Stimulated activated CD4-positive, alpha-beta T cell treated with anti-CD3 and anti-CD28 coated beads, Interleukin-15, amount 100 ng/mL, for 1 hour (primary cell): ENCODE measurements at places on chromosomes 3 and 15.
A peak's percentile ranks its signal among the peaks of the same experiment; 100 is the strongest.

DNA sequence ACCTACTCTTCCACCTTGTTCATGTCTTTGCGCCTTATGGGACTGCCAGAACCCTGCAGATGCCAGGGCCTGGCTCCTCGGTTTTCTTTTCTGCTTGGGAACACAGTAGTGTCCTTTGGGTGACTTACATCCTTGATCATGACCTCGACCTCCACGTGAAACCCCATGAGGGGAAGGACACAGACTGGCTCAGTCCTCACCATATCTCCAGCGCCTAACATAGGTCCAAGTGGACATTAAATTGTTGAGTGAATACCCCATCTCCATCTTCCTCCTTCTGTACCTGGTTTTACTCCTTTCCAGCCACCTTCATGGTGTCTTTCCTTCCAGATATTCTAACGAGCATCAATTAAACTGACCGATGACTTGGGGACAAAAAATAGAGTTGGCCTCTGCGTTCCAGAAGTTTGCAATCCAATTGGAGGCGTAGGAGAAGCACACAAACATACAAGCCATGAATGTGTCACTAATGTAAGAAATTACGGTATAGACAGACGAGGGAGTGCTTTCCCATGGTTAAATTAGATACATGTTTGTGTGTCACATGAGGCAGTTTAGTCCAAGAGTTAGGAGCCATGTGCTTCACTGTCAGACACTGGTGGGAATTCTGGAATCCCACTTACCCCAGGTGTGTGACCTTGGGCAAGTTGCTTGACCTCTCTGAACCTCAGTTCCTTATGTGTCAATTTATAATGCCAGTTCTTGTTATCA lies 907 bp upstream of the HERC1 start:
- DNase-seq, result no peak

DNA sequence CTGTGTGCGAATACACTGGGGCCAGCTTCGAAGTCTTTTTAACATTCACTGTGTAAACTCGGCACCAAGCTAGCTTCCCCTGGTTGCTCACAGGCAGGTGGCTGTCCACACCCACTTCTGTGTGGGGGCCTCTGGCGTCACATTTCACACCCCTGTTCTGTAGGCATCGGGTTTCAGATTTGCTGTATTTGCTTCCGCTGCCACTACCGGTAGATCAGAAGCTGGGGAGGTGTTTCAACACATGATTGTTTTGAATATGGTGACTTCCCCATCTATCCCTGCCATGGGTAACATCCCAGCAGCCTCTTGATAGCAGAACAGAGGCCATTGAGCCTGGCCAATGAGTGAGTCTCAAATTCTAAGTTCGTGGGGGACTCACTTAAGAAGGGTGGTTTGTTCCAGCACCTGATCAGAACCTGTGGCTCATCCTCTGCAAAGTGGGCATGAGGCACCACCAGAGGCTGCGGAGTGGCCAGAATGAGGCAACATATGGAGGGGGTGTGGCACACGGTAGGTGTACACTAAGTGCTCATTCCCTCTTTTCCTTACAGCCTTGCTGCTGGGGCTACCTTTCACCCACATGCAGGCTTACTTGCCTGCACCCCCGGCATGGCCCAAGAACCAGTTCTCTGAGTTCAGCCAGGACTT lies 61.5 kb downstream of the IQSEC1 start:
- DNase-seq, result peak; percentile 62

DNA sequence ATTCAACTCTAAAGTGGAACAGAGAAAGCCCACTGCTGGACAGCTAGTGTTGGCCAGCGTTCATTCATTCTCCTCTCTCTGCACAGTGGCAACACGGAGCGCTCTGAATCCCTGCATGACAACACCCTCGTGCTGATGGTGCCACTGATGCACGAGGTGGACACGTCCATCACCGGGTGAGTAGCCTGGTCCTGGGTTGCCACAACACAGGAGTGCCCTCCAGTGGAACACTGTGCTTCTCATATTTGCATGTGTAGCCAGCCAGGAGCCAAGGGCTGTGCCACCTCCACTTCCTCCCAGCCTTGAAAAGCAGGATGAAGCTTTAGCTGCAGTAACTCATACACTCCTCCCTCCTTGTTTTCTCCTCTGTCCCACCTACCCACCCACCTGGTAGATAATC lies 120.0 kb upstream of the CTDSPL start:
- DNase-seq, result no peak

DNA sequence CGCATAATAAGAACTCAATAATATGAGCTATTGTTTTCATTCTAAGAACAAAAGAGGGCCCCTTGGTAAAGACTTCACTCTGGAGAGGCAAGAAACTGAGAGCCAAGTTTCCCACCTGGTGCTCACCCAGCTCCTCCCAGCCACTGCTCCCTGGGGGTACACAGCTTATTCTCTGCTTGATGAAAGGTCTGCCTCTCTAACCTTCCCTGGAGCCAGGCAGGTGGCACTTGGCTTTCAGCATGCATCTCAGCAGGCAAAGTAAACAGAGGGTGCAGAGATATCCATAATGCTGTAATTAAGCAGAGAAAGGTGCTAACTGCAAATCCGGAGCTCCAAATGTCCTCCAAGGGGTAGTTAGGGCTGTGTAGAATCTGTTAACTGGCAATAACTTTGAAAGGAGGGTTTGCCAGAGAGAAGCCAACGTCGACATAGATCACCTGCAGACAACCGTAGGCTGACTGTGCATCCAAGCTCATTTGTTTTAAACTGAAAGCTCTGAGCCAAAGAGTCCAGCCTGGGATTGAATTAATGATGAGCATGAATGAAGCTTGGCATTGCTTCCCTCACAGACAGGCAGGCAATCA lies 159.6 kb upstream of the PROK2 start:
- no peak for DNase-seq

- no peak for DNase-seq
Measured at GRCh38 chr3:34957677-34958076, 681.6 kb upstream of the ARPP21 start.

GRCh38 chr3:52845157-52845556 lies 10.3 kb upstream of the MUSTN1 start:
- no peak for DNase-seq

- DNase-seq, result no peak
Measured at GRCh38 chr15:52247461-52247860, 48.1 kb downstream of the MYO5C start.

GRCh38 chr3:126347543-126348161 lies 9.6 kb downstream of the KLF15 start:
- DNase-seq, result no peak

GRCh38 chr3:173943264-173943663 lies 545.7 kb downstream of the NLGN1 start:
- no peak for DNase-seq

GRCh38 chr3:20769430-20769829 lies 583.4 kb upstream of the SGO1 start:
- DNase-seq, result no peak

DNA sequence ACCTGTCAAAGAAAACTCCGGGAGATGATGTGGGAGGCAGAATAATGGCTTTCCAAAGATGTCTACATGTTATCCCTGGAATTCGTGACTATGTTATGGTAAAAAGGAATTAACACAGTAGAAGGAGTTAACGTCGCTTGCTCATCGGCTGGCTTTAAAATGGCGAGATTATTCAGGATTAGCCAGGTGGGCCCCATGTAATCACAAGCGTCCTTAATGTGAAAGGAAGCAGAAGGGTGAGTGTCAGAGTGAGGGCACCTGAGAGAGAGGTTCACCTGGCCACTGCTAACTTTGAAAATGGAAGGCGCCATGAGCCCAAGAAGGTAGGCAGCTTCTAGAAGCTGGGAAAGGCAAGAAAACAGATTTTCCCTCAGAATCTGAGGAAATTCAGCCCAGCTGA lies 557.2 kb downstream of the EPHB1 start:
- DNase-seq, result no peak

- DNase-seq, result no peak
Measured at GRCh38 chr3:46010519-46011113, 15.0 kb upstream of the FYCO1 start.

DNA sequence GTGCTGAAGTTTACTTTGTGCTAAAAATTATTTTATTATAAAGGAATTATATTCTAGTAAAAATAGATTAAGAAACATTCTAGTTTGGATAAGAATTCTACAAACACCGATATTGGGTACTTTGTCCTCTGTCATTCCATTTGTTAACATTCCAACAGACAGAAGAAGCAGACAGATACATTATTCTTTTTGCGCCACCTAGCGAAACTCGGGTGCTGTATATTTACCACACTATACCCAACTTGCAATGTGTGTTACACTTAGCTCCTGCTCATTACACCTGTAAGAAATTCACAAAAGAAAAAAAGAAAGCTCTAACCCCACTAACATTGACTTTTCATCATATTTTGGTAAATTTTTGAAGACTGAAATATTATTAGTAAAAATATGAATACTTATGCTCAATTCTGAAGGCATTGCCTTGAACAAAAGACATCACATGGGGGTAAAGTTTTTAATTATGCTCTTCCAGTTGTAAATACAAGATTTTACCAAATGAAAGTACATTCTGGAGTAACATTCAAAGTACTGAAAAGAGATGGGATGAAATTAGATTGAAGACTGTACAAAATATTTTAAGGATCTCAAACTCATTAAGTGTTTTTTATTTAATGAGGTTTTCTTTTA lies 136.5 kb upstream of the MLF1 start:
- DNase-seq, result no peak

- no peak for DNase-seq
Measured at GRCh38 chr15:48880070-48880634, 2.2 kb downstream of the EID1 start.

DNA sequence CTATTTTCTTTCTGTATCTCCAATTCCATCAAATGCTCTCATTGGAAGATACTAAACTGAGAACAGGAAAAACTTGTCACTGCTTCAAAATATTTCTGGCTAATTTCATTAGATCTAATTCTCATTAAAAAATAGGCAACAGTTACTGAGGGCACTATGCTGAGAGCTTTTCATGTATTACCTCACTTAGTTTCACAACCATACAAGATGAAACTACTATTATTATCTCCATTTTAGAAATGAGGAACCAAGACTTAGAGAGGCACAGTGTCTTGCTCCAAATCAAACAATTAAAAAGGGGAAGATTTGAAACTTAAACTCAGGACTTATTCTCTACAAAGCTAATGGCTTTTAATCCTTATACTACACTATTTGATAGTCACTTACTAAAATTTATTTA lies 7.2 kb upstream of the OTOL1 start:
- no peak for DNase-seq

- no peak for DNase-seq
Measured at GRCh38 chr3:50656417-50657195, 18.1 kb upstream of the DOCK3 start.

DNA sequence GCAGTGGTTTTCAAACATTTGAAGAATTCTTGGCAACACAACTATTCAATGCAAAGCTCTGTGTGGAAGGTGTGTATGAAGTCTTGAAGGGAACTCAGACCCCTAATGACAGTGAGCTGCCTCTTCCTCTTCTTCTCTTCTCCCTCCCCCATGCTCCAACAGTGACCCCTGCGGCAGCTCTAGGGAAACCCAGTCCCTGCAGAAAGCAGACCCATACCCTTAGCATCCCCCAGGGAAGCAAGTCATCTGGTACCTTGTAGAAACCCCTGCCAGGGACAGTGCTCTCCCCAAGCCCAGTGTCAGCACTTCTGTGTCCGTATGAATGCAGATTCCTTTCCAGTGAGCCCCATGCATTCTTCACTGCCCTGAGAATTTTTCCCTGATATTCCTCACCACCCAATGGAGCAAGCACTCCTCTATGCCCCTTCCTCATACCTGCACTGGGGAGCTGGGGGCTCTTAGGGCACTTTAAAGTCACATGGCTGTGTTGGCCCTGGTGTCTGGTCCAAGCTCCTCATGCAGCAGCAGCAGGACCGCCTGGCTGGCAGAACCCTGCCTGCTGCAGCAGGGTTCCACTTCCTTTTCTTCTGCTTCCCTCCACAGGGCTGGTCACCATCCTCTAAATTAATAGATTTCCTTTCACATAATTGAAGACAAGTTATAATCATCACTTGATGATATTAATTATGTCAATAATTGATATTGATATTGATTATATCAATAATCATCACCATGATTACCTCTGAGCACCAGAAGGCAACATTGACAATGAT lies 442.5 kb downstream of the EPHB1 start:
- no peak for DNase-seq

DNA sequence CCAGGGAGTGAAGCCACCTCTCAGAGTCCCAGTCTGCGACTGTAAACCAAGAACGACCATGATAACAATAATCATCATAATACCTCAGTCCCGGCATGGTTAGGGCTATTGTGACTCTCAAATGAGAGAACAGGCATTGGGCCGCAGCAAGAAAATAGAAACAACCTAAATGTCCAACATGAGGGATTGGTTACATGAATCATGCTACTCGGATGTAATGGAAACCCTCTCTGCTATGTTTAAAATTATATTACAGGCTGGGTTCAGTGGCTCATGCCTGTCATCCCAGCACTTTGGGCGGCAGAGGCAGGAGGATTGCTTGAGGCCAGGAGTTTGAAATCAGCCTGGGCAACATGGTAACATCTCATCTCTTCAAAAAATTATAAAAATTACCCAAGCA lies 2.8 kb downstream of the CPN2 start:
- no peak for DNase-seq
